ENCODE measurements at places on chromosomes 5 and 9. TPM values are rescaled to one million over a fixed set of nuclear protein-coding genes. Genes with fewer than 3 reads are reported as not detected.

PNPLA7 gene
- 2.1 TPM for total RNA-seq

DNA sequence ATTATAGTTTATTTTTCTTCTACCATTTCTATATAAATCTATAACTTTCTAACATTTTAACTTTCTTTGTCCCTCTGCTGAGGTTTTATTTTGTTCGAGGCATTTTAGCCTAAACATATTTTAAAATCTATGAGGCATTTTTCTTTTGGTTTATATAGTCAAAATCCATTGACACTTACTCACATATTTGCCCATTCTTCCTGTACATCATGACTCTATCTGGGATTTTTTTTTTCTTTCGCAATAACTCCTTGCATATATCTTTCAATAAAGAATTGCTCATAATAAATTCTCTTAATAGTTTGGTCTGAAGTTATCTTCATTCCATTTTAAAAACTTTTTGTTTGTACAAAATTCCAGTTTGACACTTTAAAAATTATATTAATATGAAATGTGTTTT lies 632.3 kb downstream of the TLE4 start:
- H3K27me3 ChIP-seq = no peaks in the 10 kb centered on the region
- H3K4me3 ChIP-seq = no peak overlapping the region
- H3K36me3 ChIP-seq = no peaks in the 10 kb centered on the region
- no peak for DNase-seq
- no peak overlapping the region for H3K27ac ChIP-seq
- no peaks in the 10 kb centered on the region for H3K4me1 ChIP-seq

GRCh38 chr5:68289498-68289897 lies 73.9 kb downstream of the PIK3R1 start:
- peaks cover 15% of the 10 kb centered on the region for H3K4me1 ChIP-seq
- peak overlapping the region; percentile 47 for H3K4me3 ChIP-seq
- no peaks in the 10 kb centered on the region for H3K27me3 ChIP-seq
- no peak for DNase-seq
- H3K36me3 ChIP-seq = no peaks in the 10 kb centered on the region

- no peak overlapping the region for H3K27ac ChIP-seq
- H3K4me3 ChIP-seq = no peak overlapping the region
- H3K27me3 ChIP-seq = no peaks in the 10 kb centered on the region
- no peaks in the 10 kb centered on the region for H3K36me3 ChIP-seq
- no peak for DNase-seq
- H3K4me1 ChIP-seq = no peaks in the 10 kb centered on the region
Measured at GRCh38 chr9:5760338-5760737, 72.6 kb downstream of the ERMP1 start.

DNA sequence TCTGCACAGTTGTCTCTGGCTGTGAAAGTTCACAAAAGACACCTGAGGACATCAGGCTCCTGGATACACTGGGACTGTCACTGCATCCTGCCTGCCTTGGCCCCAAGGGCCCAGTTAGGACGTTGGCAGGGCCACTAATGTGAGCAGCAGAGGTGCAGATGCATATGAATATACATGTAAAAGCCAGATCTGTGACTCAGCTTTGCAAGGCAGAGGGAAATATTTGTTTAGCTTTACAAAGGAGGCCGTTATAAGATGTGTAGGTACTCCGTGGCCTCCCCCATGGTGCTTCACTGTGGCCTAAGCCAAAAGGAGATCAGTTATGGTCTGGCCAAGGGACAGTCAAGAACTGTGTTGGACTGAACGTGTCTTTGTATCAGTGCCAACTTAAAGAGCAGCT lies 4.1 kb upstream of the C1QTNF3 start:
- no peaks in the 10 kb centered on the region for H3K27me3 ChIP-seq
- no peak for DNase-seq
- H3K36me3 ChIP-seq = no peaks in the 10 kb centered on the region
- no peak overlapping the region for H3K27ac ChIP-seq

- no peak overlapping the region for H3K4me3 ChIP-seq
- H3K27me3 ChIP-seq = no peaks in the 10 kb centered on the region
- H3K27ac ChIP-seq = no peak overlapping the region
- no peaks in the 10 kb centered on the region for H3K36me3 ChIP-seq
- no peak for DNase-seq
Measured at GRCh38 chr5:18850216-18850615, 1137.8 kb downstream of the CDH18 start.

DNA sequence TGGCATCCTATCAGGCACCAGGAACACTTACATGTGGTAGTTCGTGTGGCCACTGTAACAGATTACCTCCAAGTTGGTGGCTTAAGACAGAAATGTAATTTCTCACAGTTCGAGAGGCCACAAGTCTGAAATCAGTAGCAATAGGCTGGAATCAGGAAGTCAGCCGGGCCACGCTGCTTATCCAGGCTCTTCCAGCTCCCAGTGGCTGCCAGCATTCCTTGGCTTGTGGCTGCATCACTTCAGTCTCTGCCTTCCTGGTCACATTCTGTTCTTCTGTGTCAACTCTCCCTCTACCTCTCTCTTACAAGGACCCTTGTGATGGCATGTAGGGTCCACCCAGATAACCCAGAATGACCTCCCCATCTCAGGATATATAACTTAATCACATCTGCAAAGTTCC lies 78.7 kb upstream of the MSX2 start:
- H3K27me3 ChIP-seq = no peaks in the 10 kb centered on the region
- no peaks in the 10 kb centered on the region for H3K36me3 ChIP-seq
- no peak overlapping the region for H3K4me3 ChIP-seq
- no peak for DNase-seq

- H3K4me1 ChIP-seq = no peaks in the 10 kb centered on the region
- H3K27ac ChIP-seq = no peak overlapping the region
- H3K36me3 ChIP-seq = no peaks in the 10 kb centered on the region
- H3K4me3 ChIP-seq = no peak overlapping the region
Measured at GRCh38 chr5:122170620-122171019, 41.3 kb downstream of the ZNF474 start.
